ENCODE measurements at places on chromosomes 3 and 15.

DNA sequence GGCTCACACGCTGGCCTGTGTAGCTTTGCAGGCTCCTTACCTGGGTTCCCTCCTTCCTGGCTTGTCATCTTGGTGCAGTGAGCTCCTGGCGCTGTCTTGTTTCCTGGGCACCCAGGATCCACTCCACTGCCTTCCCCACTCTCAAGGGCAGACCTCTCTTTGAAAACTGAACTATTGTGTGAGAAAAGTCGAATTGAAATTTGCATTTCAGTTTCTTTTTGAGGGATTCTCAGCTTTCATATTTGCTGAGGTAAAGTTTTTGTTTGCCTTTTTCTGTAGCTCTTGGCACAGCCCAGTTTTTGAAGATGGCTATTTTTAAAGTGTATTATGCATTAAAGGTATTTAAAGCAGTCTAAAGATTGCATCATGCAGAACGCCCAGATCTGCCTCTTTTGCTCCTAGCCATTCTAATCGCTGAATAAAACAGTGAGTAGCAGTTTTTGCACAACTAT lies 70.1 kb downstream of the CCK start:
- DNase-seq = no peak

GRCh38 chr3:156750191-156750873 lies 75.8 kb upstream of the LEKR1 start:
- DNase-seq = no peak

DNA sequence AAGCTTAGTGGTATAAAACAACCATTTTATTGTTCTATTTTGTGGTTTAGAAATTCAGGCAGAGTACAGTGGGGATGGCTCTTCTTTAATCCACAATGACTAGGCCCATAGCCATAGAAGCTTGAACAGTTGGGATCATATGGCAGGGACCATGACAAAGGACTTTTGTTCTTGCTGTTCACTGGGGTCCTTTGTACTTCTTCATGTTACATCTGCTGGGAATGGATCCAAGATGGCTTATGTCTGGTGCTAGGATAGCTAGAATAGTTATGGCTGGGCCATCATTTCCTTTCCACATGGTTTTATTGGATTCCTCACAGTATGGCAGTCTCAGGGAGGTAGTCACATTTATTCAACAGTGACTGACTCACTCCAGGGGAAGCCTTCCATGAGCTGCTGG lies 427.9 kb upstream of the AGTR1 start:
- DNase-seq = no peak

DNA sequence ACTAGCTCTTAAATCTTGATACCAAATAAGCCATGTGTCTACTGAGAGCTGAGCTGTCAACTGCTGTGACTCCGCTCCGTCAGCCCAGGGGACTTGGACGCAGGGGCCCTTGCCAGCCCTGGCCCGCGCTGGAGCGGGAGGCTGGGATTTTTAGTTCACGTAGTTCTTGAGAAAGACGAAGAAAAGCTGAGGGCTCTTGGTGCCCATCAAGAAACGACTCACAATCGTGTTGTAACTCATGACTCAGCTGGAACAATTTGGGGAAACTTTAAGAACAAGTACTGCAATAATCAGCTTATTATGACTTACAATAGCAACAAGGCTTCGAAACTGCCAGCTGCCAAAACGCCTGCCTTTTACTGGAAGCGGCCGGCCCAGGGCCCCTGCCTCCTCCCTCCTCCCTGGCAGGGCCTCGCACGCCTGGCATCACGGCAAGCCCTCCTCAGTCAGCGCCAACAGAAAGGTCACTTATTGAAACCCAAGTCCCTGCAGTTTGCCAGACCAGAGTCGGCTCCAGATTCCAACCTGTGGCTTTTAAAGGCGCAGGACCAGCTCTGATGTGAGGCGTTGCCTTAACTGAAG lies 60.3 kb downstream of the RGMA start:
- no peak for DNase-seq

DNA sequence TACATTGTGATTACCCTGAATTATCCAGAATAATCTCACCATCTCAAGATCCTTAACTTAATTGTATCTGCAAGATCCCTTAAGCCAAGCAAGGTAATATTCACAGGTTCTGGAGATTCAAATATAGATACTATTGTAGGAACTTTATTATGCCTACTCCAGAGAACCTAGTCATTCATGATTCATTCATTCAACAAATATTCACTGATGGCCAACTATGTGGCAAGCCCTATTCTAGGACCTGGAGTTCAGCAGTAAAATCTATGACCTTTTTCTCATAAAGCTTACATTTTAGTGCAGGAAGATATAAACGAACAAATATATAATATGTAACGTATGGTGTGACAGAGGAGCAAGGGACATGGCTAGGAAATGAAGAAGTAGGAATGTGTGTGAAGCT lies 49.6 kb downstream of the ISL2 start:
- no peak for DNase-seq

DNA sequence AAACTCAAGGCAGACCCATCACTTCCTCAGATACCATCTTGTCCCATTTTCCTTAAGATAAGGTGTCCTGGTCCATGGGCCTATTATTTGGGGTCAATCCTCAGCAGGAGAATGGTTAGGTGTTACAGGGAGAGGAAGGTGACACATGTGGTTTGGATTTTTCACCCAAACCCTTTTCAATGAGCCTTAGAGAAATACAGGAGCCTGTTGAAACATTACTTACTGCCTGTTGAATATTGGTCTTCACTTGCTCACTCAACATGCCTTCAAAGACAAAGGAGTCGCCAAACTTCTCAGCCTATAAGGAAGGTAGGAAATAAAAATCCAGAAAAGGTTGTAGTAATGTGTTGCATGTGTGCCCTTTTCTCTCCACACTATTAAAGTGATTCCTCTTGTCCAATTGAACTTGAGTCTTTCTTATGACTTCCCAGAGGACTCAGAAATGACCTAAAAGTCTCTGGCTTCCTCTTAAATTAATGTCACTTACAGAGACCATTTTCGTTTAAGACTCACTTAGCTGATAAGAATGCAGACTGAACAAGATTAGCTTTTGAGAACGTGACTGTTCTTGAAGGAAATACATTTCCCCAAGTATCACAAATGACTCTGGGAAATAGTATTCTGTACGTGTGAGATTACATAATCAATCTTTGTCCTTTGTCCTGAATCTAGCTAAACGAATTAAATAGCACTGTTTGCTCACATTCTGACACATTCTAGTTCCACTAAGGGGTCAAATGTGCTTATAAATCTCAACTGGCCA lies 17.8 kb downstream of the SUMF1 start:
- DNase-seq = no peak

DNA sequence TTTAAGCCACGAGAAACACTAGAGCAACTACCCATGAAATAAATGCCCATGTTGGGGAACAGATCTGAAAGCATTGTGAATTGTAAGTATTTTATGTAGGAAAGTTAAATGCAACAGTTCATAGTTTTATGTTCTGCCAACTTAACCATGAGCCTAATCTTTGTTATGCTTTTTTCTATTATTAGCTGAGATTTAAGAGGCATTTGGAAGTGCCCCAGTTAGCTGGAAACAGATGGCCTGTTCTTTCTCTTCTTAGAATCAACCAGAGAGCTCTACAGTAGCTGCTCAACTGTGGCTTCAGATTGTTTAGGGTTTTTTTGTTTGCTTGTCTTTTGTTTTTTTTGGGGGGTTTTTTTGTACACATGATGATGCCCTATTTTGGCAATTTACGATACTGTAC lies 284.4 kb downstream of the KCNH8 start:
- DNase-seq = no peak

DNA sequence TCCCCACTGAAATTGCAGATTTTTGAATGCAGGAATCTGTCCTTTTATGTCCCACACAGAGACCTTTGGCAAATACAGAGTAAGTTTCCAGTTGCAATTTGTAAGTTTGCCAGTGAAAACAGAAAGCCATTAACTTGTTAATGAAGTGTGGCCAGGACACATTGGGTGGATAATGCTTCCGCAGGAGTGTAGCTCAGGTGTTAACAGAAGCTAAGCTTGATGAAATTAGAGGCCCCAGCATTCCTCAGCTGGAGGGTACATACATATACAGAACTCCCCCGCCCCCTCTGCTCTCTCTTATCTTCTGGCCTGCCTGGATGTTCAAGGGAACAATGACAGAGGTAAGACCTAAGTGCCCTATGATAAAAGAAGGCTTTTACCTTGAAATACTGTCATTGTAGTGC lies 8.1 kb upstream of the LRRC2 start:
- no peak for DNase-seq

- DNase-seq = no peak
Observed at GRCh38 chr15:44813231-44813630, 76.9 kb downstream of the TRIM69 start.

GRCh38 chr3:51621091-51621892 lies 49.8 kb upstream of the TEX264 start:
- DNase-seq = no peak

- no peak for DNase-seq
Observed at GRCh38 chr15:70523192-70523591, 240.2 kb downstream of the UACA start.

Measured in stimulated activated CD4-positive, alpha-beta T cell treated with anti-CD3 and anti-CD28 coated beads, Interleukin-12 subunit alpha, Interleukin-12 subunit beta, amount 100 ng/mL, for 4 hours (primary cell).